Cortex of kidney (tissue), 1 donor: ENCODE measurements at places on chromosomes 5 and 9.

- no peak for DNase-seq
Measured at GRCh38 chr9:18861609-18862544, 171.1 kb downstream of the SAXO1 start.

DNA sequence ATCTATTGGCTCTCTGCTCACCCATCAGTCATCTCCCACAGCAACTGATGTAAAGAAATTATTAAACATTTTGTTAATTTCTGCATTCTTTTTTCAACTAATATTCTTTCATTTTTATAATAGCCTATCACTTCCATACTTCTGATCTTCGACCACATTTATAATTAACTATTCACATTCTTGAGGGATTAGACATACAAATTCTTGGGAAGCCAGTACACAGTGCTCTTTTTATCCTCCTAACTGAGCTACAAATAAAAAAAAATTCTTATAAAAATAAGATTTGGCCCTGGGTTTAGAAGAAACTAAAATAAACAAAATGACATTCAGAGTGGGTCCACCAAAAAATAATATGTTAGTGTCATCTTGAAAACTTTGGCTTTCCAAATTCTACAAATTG lies 103.7 kb upstream of the ITGA1 start:
- DNase-seq = no peak

DNA sequence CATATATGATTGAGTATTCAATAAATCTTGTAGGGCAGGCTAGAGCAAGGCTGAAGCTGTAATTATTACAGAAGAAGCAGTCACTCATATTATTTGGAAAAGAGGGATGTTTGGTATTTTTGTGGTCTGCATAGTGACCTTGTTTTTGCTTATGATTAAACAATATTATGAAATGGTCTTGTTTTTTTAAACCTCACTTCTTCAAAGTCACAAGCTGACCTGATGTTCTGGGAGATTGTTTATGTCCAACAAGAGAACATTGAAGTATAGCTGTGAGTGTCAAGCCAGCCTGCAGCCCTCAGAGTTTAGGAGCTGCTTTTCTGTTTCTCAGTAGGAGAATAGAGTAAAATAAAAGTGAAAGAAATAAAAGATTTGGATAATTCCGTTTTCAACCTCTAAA lies 342.2 kb downstream of the LRRC70 start:
- no peak for DNase-seq

- DNase-seq = no peak
Measured at GRCh38 chr5:114305402-114306207, 56.3 kb upstream of the KCNN2 start.

- DNase-seq = no peak
Measured at GRCh38 chr5:131619102-131619501, 15.9 kb downstream of the RAPGEF6 start.

- no peak for DNase-seq
Measured at GRCh38 chr9:128892221-128892921, 10.4 kb downstream of the LRRC8A start.

GRCh38 chr9:106616851-106617345 lies 246.1 kb upstream of the ZNF462 start:
- DNase-seq = no peak

- no peak for DNase-seq
Measured at GRCh38 chr9:133375116-133375723, 640 bp downstream of the SURF4 start.

GRCh38 chr5:177542816-177543465 lies 11.4 kb downstream of the FAM193B start:
- DNase-seq = no peak

DNA sequence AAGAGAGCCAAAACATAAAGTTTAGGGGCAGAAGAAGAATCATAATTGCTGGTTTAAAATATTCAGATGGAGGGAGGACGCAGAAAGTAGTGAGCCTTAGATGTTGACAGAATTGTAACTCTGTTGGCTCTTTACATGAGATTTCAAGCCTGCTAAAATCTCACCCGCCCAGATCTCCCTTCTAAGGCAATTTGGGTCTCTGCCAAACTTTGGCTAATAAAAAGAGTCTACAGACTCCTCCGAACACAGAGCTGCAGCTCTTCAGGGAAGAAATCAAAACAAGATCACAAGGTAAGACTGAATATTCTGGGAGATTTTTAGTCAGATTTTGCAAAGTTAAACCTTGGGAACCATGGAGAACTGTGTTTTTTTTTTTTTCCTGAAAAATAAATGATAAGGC lies at the start of gene IL33:
TSS of gene IL33 (plus strand) at position 246 of the 400 bp plus-strand sequence. CDS start 25,888 bp downstream, outside the sequence.
- no peak for DNase-seq

DNA sequence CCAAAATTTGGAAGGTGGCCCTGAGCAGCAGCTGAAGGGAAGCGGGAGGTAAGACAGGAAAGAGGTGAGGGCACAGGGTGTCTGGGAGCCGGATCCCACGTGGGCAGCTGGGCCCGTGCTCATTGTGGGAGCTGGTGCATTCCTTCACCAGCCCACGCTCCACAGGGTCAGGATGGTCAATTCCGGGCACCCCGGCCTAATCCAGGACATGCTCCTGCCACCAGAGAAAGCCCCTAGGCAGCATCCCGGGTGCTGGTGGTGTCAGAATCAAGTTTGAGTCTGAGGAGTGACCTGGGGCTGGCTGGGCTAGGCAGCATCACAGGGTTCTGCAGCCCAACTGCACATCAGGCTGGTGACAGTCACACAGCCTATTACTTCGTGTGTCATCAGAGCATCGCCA lies 7.1 kb upstream of the PDCD6 start:
- DNase-seq = no peak

DNA sequence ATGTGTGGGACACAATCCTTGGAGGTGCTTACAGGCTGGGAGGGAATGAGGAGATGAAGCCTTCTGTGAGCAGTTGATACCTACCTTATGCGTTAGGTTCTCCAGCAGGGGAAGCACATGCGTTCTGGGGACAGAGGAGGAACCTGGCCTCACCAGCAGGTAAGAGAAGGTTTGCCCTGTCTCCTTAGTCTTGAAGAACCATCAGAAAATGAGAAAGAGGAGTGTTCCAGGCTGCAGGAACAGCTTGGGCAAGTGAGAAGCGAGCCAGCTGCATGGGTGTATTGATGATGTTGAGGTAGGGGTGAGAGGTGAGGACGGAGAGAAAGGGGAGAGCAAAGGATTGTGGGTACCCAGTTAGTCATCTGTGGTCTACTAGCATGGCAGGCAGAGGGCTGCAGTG lies 156.9 kb upstream of the MVB12B start:
- no peak for DNase-seq

DNA sequence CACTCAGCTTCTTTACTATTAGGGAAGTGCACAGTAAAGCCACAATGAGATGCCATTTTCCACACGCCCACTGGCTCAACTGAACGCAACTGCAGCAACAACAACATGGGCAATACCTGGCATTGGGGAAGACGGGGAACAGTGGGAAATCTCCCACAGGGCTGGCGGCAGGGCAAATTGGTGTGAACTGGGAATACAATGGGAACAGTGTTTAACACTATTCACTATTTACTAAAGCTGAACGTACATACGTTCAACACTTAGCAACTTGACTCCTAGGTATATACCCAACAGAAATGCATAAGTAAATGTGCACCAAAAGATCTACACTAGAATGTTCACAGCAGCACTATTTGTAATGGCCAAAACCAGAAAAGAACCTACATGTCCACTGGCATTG lies 14.1 kb downstream of the ZER1 start:
- DNase-seq = no peak

- DNase-seq = no peak
Measured at GRCh38 chr9:80504601-80505230, 933.0 kb downstream of the TLE4 start.

- DNase-seq = no peak
Measured at GRCh38 chr9:86636519-86636918, 282.3 kb upstream of the TUT7 start.

DNA sequence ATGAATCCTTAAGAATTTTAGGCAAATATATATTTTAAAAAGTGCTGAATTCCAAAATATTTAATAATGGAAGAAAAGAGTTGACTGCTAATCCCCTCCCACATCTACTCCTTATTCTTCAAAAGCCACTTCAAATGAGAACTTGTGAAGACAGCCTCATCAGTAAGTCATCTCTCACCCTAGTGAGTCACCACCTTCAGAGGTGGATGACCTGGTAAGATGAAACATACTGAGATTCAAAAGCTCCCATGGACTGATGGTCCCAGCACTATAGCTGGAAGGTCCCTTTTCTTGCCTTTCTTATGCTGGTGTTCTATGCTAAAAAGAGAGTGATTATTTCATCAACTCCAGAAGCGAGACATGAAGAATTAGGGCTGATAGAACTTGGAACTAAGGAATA lies 37.8 kb upstream of the SPDL1 start:
- DNase-seq = no peak

DNA sequence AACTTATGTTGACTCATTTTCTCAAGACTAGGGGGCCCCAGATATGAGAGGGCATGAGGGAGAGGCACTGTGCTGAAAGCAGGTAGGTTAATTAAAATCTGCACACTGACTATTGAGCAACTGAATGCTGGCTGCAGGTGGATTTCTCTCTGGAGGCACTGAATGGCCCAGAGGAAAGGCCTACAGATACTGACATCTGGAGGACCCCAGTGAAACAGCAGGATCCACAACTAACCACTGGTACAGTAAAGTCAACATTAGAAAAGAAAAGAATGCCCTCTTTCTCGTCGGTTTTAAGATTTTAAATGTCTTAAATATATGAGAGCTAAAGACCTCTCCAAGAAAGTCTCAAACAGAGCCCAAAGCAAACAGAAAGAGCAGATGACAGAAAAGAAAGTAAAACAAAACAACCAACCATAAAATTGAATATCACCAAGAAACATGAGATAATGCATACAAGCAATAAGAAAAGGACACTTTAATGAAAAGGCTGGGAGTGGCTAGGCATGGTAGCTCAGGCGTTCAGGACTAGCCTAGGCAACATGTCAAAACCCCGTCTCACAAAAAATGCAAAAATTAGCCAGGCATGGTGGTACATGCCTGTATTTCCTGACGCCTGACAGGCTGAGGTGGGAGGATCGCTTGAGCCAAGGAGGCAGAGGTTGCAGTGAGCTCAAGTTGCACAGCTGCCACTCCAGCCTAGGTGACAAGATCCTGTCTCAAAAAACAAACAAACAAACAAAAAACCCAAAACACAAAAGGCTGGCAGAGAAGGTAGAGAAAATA lies 43.3 kb downstream of the PUM3 start:
- no peak for DNase-seq

- no peak for DNase-seq
Measured at GRCh38 chr9:72150127-72150526, 887 bp downstream of the GDA start.

DNA sequence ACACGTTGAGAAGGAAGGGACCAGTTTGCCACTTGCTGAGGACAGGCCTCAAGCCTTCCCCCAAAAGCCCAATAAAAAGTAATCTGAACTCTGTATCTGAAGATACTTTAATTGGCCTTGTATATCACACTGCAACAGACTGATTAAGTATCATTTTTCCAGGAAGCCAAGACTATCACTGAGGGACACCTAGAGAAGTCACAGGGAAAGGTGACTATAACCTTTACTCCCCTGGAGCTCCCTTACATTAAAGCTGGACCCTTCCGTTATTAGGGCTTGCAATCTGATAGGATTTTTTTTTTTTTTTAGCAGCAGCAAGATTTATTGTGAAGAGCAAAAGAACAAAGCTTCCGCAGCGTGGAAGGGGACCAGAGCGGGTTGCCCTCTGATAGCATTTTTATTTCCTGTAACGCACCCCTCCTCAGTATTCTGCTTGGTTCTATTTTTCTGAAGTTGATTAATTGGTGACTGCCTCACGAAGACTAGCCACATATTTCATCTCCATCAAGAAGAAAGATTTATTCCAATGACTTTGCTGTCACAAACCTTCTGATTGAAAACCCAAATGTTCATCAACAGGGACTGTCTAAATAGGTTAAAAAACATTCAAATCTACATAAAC lies 2.7 kb downstream of the CDC14B start:
- DNase-seq = no peak

- no peak for DNase-seq
Measured at GRCh38 chr5:114449860-114450421, 88.1 kb downstream of the KCNN2 start.

- DNase-seq = no peak
Measured at GRCh38 chr9:87497604-87498045, at the start of gene DAPK1. Gene DAPK1 (plus strand): TSS chr9:87497867. CDS start chr9:87499078, 1,211 bp downstream.

DNA sequence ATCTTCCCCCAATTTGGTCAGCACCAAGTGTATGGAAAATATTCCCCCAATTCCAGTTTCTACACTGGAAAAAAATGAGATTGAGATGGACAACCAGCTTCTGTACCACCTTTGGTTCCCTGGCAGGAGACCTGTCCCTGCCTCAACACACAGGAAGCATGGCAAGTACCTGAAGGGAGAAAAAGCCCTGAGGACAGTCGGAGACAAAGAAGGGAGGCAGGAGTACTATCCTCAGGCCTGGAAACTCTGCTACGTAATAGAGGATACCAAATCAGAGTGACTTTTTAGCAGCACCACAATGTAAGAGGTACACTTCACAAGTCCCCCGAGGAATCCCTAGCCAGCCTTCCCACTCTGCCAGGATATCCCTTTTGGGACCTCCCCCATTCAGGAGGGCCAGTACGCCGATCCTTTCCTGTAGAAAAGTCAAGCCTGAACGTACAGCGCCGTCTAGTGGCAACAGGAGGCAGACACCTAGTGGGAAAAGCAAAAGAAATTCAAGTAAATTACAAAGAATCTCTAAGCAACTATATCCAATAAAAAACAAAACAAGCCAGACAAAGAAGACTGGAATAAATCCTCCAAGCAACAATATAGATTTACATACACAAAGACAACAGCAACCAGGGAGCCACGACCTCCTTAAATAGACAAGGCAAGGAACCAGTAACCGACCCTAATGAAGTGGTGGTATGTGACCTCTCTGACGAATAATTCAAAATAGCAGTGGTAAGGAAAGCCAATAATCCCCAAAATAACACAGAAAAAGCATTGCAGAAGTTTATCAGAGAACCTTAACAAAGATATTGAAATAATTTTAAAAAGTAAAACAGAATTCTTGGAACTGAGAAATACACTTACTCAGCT lies 63.3 kb upstream of the SLCO6A1 start:
- no peak for DNase-seq

- DNase-seq = no peak
Measured at GRCh38 chr5:171614971-171615653, 170.5 kb upstream of the SMIM23 start.

DNA sequence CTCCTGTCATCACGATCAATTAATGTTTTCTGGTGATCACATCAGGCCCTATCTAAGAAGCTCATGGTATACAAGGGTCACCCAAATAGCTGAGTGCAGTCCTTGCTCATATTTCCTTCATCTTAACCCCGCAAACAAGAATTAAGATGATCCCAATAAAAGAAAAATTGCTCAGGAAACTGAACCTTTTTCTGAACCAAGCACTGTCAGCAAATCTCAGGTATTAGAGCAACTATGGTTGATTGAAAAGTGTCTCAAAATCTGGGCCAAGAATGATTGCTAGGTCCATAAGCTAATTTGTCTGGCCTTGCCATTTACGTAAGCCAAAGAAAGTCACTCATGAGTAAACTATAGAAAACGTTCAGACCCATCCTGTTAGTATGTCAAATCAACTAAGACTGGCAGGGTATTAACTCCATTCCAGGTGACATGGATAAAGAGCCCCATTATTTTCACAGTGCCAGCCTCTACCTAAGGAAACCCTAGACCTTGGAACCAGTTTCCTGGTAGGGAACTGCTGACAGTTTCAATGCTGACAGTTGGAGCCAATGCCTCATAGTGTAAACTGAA lies 209.3 kb downstream of the DEPDC1B start:
- DNase-seq = no peak
